Osteocyte (in vitro differentiated cells): ENCODE measurements at places on chromosomes 11 and 22.

GRCh38 chr11:3929232-3929631, 73.8 kb downstream of the STIM1 start:
- no peak for DNase-seq

DNA sequence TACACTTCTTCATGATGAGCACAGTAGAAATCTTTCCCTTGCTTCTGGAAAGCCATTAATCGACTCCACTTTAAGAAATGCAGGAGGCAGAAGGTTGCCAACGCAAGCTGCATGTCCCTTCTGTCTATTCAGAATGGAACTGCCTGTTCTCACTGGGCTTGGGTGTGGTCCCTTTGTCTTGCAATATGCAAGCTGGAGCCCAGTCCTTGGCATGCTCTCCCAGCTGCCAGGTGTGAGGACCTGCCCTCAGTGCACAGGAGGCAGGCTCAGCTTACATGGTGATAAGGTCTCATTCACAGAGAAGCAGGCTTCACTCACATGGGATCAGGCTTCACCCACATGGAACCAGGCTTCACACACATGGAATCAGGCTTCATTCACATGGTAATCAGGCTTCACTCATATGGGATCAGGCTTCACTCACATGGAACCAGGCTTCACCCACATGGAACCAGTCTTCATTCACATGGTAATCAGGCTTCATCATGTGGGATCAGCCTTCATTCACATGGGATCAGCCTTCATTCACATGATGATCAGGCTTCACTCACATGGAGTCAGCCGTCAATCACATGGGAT, 59.2 kb upstream of the USP47 start:
- DNase-seq = no peak

GRCh38 chr11:45169310-45170072, 23.1 kb downstream of the PRDM11 start:
- no peak for DNase-seq

DNA sequence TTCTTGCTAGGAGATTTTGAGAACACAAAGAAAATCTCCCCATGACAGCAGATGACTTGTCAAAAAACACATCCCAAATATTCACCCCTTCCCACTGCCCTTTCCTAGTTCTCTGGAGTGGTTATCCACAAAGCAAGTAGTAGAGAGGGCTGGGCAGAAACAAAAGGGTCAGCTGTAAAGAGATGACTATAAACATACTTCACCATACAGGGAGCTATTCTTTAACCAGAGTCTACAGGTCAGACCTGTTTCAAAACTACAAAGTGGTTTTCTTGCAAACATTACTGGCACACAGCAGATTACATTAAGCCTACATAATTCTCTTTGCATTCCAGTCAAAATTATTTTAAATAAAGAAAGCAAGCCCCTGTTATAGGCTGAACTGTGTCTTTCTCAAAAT, 47.7 kb upstream of the NFRKB start:
- DNase-seq = no peak

DNA sequence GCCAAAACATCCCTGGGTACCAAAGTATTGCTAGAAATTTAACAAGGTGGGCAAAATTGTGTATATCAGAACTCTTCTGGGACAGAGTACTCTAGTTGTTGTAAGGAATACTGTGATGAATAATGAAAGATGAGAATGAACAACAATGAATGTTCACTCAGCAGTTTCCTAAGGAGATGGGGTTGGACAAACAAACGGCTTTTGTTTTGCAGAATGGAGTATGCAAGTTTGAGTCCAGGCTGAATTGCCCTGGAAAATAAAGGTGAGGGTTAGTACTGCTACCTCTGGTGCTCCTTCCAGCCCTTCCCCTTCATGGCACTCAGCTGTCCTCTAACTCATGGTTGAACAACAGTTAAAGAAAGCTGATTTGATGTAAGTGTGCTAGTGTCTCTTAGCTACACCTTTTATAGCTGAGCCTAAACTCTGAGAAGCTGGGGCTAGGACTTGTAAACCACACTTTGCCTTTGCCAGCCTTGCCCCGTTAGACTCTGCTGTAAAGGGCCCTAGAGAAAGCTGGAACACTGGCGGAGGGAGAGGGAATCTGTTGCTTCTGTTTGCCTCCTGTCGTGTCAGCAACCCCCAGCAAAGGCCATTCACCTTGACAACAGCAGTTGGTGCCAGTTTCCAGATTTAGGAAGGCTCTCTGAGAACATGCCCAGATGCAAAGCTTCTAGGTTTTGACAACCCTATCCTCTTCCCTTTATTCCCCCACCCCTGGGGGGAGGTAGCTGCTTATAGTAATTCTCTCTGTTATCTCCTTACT, 41.2 kb upstream of the POLD3 start:
- no peak for DNase-seq

- no peak for DNase-seq
Measured at GRCh38 chr22:22855617-22856308, 31.9 kb upstream of the IGLL5 start.

DNA sequence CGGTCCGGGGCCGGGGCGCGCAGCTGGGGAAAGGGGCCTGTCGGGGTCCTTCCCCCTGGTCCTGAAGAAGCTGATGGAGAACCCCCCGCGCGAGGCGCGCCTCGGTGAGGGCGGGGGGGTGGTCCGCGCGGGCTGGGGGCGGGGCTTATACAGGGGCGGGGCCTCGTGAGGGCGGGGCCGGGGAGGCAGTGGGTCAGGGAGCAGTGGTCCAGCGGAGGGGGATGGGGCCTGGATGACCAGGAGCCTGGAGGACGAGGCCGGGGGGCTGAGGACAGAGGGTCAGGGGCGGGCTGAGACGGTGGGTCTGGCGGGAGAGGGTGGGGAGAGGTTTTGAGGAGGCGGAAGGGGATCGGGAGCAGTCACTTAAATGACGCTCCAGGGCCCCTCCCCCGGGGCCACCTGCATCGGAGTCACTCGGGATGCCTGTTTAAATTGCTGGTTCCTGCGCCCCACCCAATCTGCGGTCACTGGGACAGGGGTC, 396 bp downstream of the TEF start:
- DNase-seq = no peak

DNA sequence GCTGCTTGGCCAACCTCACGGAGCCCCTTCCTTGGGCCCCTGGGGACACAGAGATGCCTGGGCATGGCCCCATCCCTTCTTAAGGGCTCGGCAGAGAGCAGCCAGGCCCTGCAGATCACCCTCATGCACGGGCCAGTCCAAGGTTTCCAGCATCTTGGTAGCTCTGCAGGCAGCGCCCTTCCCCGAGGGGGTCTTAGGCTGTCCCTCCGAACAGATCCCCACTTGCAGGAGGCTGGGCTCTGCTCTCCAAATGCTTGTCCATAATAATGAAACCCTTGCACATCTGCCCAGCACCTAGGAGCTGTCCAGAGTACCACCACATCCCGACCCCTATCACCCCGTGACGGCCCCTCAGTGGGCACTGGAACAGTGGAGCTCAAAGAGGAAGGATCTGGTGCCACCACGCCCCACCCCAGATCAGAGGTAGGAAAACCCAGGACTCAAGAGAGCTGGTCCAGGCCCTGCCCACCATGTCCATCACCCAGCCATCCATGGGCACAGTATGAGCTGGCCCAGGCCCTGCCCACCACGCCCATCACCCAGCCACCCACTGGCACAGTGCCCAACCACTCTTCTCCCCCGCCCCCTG, 92.5 kb upstream of the PRR5 start:
- no peak for DNase-seq

DNA sequence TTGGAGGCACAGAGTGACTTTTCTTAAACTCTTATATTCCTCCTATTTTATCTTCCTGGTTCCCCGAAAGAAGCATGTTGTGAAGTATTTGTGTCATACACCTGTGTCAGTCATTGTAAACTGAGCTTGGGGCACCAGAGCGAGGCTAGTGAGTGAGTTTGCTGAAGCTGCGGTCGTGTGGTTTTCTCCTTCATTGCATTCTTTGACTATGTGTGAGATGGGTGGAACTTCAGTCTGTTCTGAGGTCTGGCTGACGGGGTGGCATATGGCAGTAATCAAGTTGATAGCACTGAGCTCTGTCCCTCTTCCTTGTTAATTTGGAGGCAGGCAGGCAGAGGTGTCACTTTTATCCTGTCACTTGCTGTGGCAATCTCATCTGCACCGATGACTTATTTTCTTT, 4.2 kb downstream of the VPS26B start:
- DNase-seq = no peak

- DNase-seq = no peak
Measured at GRCh38 chr11:66151273-66151672, 81.2 kb downstream of the PACS1 start.

- no peak for DNase-seq
Measured at GRCh38 chr11:19715373-19715772, 2.7 kb downstream of the NAV2 start.

GRCh38 chr11:9701799-9702198, 37.9 kb downstream of the SWAP70 start:
- no peak for DNase-seq

GRCh38 chr11:117900121-117900648, 23.7 kb upstream of the FXYD6 start:
- DNase-seq = no peak

- no peak for DNase-seq
Measured at GRCh38 chr11:114137838-114138237, 78.3 kb downstream of the ZBTB16 start.
